ENCODE measurements at places on chromosomes 2 and 18.
A peak's percentile ranks its signal among the peaks of the same experiment; 100 is the strongest.

DNA sequence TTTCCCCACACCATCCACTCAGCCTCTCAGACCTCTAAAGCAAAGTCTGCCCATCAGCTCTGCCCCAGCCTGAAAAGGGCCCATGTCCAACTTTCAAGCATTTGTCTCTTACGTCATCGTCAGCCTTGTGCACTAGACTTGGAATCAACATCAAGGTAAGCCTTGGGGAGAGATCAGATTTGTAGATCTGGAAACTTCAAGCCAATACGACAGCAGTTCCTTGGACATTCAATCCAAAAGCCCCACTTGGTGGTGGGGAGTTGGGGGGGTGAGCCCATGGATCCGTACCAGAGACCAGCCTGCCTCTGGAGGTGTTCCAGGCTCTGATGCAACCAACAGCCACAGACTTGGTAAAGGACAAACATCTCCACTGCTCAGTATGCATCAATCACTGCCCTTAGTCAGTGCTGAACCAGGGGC, 206.8 kb upstream of the MEIS1 start:
- DNase-seq = no peak

GRCh38 chr2:27170581-27171337, 22.0 kb downstream of the TCF23 start:
- no peak for DNase-seq

GRCh38 chr18:40925071-40925541, 1029.9 kb upstream of the PIK3C3 start:
- DNase-seq = no peak

DNA sequence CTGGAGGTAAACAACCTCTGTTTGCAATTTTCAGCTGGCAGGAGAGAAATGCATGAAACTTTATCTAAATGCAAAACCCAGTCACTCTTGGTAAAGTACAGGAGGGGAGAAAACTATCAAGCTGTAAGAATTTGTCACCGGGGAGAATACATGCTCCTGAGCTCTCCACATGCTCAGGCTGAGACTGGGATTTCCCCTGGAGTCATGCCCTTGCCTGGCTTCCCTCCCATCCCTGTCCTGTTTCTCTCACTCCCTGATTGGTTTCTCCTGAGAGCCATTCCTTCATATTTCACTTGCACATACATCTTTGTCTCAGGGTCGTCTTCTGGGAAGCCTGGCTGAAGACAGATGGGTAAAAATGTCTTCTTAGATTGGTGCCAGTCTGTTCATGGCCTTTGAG, 52.9 kb upstream of the SPATS2L start:
- no peak for DNase-seq

DNA sequence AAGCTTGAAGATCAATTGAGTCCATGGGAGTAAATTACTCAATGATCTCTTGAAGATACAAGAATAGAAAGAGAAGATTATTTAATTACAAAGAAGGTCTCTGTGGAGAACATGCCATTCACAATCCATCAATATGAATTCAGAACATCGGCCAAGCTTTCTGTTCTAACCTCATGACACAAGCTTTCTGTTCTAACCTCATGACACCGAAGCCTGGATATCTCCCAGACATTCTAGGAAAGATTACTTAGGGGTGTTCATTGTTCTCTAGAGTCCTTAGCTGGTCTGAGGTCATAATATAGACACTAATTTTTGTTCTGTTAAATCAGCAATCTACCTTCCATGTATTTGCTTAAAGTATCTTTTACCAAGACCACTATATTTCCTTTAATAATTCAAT, 95.5 kb downstream of the RDH14 start:
- no peak for DNase-seq

GRCh38 chr2:84768840-84769239, 112.0 kb downstream of the TRABD2A start:
- no peak for DNase-seq

GRCh38 chr18:60936101-60936500, 397.1 kb upstream of the CDH20 start:
- DNase-seq = no peak

DNA sequence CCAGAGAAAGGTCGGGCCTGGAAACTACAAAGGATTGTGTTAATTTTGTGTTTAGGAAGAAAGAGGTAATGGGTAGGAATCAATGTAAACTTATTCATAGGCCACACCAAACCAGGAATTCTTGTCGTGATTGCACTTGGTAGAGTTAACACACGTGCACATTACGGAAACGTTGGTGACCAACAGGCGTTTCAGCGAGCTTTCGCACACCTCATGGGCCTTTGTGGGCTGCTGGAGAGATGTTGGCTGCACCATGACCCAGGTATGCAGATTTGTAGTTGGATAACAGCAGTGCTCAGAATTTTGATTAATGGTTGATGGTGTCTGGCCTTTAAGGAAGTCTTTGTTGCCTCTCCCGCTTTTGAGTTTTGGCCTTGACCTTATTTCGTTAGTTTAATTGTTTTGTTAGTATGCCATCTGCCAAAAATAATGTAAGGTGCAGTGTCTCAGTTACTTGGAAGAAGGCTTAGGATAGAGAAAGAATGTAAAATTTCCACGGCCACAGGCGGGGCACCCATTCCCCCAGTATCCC, 1.9 kb downstream of the ZNF236 start:
- no peak for DNase-seq

DNA sequence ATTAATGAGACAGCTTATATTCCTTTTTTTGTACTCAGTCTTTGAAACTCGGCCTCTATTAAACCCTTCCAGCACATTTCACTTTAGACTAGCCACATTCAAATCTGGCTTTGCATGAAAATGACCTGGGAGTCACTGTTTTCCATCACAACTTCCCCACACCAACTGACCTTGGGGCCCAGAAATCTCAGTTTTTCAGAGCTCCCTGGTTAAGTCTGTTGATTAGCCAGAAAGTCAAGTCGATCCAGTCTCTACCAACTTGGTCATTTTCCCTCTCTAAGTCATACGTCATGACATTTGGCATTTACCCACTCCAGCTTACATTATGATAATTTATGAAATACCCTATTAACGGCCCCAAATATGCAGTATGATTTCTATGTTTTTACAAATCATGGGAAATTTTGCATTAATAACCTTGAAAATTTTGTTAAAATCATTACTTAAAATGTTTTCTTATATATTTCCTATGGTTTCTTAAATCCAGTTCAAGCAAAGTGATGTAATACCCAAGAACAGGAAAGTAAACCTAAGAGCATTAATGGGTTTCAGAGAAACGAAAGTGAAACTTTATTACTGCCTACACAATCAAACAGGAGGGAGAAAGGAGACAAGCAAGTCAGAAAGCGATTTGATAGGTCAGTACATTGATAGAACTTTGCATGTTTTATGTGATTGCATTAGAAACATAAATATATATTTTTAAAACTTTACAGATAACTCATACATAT, 77.1 kb downstream of the SPATS2L start:
- DNase-seq = peak; percentile 48

DNA sequence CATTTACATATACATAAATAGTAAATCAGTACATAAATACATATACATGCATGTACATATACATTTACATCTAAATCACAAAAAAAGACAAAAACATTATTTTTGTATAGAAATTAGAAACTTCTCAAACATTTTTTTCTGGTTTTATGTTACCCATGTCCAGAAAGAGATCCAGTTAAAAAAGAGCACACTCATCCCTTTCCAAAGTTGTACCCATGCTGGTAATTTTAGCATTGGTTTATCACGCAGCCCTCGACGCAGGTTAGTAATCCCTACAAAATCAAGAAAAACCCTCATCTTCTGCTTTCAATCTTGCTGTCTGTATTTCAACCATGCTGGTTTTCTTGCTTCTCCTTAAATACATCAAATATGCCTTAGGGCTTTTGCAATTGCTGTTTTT, 10.5 kb downstream of the SCN9A start:
- no peak for DNase-seq

DNA sequence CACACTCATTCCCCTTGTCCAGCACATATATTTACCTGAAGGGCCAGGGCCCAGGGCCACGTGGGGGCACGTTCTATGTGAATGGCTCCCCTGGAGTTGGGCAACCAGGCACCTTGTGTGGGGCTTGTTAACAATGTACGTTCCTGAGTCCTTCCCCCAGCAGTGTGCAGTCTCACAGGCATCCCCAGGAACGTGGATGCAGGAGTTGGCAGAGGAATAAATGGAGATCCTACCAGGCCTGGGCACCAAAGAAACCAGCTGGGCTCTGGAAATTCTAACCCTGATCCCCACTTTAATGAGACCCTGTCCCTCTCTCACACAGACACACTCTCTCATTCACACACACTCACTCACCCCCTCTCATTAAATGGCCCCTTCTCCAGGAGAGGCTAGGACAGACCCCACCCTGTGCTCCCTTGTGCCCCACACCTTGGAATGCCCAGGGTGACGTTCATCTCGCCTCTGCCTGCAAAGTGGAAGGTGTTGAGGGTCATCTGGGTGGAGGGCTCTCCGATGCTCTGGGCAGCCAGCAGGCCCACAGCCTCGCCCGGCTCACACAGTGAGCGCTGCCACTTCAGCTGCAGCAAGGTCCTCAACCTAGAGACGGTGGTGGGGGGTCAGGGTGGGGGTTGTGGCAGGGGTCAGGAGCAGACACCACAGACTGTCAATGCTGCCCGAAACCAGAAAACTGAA, 65.6 kb downstream of the POLR1A start:
- no peak for DNase-seq

GRCh38 chr2:229620759-229621158, 93.6 kb downstream of the DNER start:
- no peak for DNase-seq

GRCh38 chr2:143698888-143699570, 569.8 kb downstream of the ARHGAP15 start:
- DNase-seq = no peak

DNA sequence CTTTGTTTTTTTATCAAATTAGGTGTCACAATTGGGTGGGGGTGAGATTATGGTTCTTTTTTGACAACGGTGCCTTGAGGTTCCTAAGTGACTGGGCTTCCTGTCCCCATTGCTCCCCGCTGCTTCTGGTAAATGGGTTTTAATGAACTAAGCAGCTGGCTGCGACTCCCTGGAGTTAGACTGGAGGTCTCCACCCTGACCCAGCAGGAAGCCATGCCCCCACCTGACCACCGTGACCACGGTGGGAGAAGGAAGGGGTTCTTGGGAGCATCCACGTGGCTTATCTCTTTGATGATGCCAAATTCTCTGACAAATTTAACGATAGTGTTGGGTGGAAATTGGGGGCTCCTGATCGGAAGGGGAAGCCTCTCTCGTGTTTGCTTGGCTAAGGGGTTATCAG, 12.2 kb downstream of the CNDP2 start:
- DNase-seq = no peak

- no peak for DNase-seq
These were observed 168.2 kb upstream of the CHST9 start for GRCh38 chr18:27353273-27353672.

DNA sequence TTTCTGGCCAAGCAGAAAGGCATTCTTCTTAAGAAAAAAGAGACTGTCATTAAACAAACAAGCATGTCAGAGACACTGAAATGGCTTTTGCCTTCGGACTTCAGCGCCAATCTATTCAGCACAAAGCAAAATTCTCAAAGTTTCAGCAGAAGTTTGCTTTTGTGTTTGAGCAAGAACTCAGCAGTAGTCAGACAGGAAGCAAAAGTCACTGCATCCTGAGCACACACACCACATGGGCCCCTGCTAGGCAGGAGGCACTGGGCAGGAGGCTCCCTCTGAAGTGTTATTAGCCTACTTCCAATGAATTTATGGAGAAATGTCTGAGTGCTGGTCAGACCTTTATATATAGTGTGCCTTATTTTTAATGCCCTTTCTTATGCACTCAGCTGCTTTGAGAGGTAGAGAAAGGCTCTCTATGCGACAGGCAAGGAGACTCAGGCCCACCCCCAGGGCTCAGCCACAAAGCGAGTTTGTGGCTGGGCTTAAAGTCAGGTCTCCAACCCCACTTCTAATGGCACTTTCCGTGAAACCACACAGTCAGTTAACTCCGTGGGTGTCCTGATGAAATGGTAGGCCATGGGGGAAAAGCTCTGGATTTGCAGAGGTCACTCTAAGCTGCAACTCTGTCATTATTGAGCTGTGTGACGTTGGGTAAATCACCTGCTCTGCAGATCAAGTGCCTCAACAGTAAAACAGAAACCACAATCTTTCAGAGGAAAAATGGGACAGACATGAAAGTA, 161.0 kb upstream of the TMEM200C start:
- DNase-seq = peak; percentile 31

DNA sequence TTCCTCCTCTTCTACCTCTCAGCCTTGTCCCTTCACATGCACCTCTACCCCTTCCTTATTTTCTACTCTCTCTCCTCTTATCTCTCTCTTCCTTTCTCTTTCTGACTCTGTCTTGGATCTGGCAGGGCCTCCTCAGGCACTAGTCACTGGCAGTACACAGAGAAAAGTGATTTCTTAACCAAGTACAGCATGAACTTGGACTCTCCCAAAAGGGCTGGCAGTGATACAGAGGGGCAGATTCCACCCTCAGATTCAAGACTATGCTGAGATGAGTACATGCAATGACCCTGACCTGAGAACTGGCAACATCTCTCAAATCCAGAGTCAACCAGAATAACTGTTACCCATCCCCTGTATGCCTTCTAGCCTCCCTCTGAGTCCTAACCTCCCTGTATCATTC, 4.3 kb downstream of the AOX1 start:
- peak; percentile 58 for DNase-seq
